Endothelial cell of coronary artery (primary cell): ENCODE measurements at places on chromosomes 12 and 14. TPM values are rescaled to one million over a fixed set of nuclear protein-coding genes. Genes with fewer than 3 reads are reported as not detected.

The SERPINA3 gene
- total RNA-seq: 0.18 and 36.9 TPM in 2 replicates

The ZFYVE26 gene
- 13.4 and 15.3 TPM in 2 replicates for total RNA-seq

The CLEC2A gene
- not detected in 2 replicates for total RNA-seq

The REP15 gene
- total RNA-seq: 1.5 and 1.7 TPM in 2 replicates

The ATG101 gene
- total RNA-seq: 81.8 and 87.6 TPM in 2 replicates

The PTGER2 gene
- total RNA-seq: 1.4 TPM in 1 of 2 replicates, not detected in the other

The IL26 gene
- not detected in 2 replicates for total RNA-seq

The CLEC1B gene
- total RNA-seq: not detected in 2 replicates

The ZBTB42 gene
- 3.5 and 4.7 TPM in 2 replicates for total RNA-seq

The IRAK3 gene
- total RNA-seq: 5.6 and 9.4 TPM in 2 replicates

The CFAP251 gene
- total RNA-seq: 1.1 and 2.7 TPM in 2 replicates

The INSM2 gene
- total RNA-seq: not detected in 2 replicates

The RIC8B gene
- 8.2 and 11.5 TPM in 2 replicates for total RNA-seq

The SLC10A1 gene
- total RNA-seq: not detected in 2 replicates

The ALG10 gene
- total RNA-seq: 7.7 and 9.9 TPM in 2 replicates

The KCNA1 gene
- not detected in 2 replicates for total RNA-seq

The NELL2 gene
- 0.18 TPM in 1 of 2 replicates, not detected in the other for total RNA-seq

The TM7SF3 gene
- 94.0 and 100 TPM in 2 replicates for total RNA-seq

The SLC6A15 gene
- total RNA-seq: 0.18 and 1.0 TPM in 2 replicates

The CALCOCO1 gene
- 50.7 and 71.8 TPM in 2 replicates for total RNA-seq

The TSHR gene
- total RNA-seq: not detected in 2 replicates

The CCDC63 gene
- not detected in 2 replicates for total RNA-seq

The HAL gene
- 0.19 and 0.54 TPM in 2 replicates for total RNA-seq

The EML5 gene
- under 0.01 TPM in 1 of 2 replicates, not detected in the other for total RNA-seq

The CAPRIN2 gene
- 23.4 and 40.7 TPM in 2 replicates for total RNA-seq

The AGAP2 gene
- total RNA-seq: under 0.01 and 0.09 TPM in 2 replicates

The TCTN1 gene
- total RNA-seq: 8.0 and 13.0 TPM in 2 replicates

The WNT5B gene
- total RNA-seq: 0.27 and 8.4 TPM in 2 replicates

The GLRX5 gene
- total RNA-seq: 34.6 and 47.5 TPM in 2 replicates
